ENCODE measurements at places on chromosomes 16 and 17. TPM values are rescaled to one million over a fixed set of nuclear protein-coding genes. Genes with fewer than 3 reads are reported as not detected.

The CNTNAP1 gene
- total RNA-seq, result 19.9 TPM

The CRYBA1 gene
- total RNA-seq, result not detected

The P2RX5 gene
- 0.71 TPM for total RNA-seq

The KRTAP2-1 gene
- total RNA-seq, result not detected

The G6PC3 gene
- 15.4 TPM for total RNA-seq

The TVP23A gene
- total RNA-seq, result not detected

The CES1 gene
- 2.5 TPM for total RNA-seq

The TRAF4 gene
- 24.2 TPM for total RNA-seq

The LITAFD gene
- total RNA-seq, result not detected

The FBXO39 gene
- total RNA-seq, result 0.14 TPM

The KRT23 gene
- total RNA-seq, result 0.46 TPM

The RNF112 gene
- 6.1 TPM for total RNA-seq

The ABCA3 gene
- total RNA-seq, result 0.55 TPM

The TBC1D3 gene
- total RNA-seq, result not detected

The WDR81 gene
- 20.1 TPM for total RNA-seq

The PERCC1 gene
- not detected for total RNA-seq

The RPL19 gene
- total RNA-seq, result 2,335 TPM

The TRPV3 gene
- 1.4 TPM for total RNA-seq

The CARHSP1 gene
- total RNA-seq, result 190 TPM

The RNF135 gene
- 9.7 TPM for total RNA-seq

The KRT36 gene
- not detected for total RNA-seq

The SLC47A1 gene
- 1.7 TPM for total RNA-seq

All from smooth muscle cell of bladder (primary cell).